ENCODE measurements at places on chromosomes 4 and X.

GRCh38 chr4:119132306-119132705 lies 3.3 kb upstream of the MYOZ2 start:
- no peak for DNase-seq

DNA sequence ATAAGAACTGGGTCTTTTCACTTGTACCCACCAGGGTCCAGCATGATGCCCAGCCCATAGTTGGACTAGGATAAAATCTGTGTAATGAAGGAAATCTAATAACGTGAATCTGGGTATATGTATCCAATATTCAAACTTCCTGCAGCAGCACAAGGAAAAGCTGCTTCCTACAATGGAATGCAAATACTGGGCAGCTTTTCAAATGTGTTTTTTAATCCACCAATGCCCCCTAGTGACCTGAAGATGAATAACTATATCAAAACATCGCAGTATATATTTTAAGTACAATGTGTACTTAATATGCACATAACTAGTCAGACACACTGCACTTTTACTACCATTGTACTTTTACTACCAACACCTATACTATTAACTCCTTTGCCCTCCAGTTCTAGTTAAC lies 5.3 kb downstream of the APOO start:
- DNase-seq: peak; percentile 79

DNA sequence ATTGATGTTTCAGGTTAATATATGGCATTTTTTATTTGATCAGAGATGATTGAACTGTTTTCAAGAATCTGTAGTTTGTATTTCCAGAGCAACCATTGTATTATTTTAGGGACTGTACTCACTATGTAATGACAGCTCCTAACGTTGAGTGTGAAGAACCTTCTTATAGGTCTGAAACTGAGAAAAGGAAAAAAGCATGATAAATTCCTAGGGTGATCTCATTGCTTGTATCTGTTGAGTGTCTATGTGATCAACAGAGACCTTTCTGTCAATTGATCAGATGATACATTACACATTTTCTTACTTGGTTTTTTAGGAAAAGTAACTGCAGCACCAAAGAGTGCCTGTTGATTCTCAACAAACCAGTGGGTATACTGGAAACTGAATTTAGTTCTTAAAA lies 40.2 kb downstream of the SEC24B start:
- no peak for DNase-seq

DNA sequence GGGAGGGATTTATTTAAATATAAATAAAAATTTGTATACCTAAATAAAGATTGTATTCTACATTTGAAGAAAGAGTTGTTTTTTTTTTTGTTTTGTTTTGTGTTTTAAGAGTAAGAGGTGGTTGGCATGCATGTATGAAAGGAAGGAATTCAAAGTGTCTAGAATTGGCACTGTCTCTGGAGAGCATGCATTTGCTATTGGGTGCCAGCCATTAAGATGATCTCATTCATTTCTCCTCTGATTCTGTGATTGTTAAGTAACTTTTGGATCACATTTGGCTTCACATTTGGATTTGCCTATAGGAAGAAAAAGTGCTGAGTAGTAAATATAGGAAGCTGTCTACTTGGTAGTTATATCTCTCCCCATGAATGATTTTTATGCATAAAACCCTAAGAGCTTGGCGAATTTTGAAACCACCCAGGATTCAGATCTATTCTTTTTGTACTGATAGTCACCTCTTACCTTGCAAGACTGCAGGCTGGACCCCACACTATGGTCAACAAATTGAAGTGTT lies 7.8 kb upstream of the BOD1L1 start:
- DNase-seq: no peak

DNA sequence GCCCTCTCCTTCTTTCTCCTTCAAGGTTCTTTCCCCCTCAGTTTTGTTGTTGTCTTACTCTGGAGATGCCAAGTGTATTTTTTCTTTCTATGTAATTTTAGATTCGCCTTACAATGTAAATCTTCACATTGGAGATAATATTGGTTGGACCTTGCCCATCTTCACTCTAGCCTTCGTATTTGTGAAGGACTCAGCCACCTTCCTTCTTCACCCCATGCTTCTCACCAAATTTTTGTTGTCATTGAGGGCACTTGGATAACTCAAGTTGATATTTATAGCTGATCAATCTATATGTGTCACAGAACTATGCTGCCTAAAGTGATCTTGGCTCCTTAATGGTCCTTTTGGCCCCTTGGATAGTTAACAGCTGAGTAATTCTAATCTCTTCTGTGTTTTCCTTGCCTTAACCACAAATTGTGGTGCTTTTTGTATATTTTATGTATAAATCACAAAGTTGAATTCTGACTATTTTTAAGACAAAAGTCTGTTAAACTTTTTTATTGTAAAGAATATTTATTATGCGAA lies 6.5 kb downstream of the SPRY1 start:
- DNase-seq: no peak

DNA sequence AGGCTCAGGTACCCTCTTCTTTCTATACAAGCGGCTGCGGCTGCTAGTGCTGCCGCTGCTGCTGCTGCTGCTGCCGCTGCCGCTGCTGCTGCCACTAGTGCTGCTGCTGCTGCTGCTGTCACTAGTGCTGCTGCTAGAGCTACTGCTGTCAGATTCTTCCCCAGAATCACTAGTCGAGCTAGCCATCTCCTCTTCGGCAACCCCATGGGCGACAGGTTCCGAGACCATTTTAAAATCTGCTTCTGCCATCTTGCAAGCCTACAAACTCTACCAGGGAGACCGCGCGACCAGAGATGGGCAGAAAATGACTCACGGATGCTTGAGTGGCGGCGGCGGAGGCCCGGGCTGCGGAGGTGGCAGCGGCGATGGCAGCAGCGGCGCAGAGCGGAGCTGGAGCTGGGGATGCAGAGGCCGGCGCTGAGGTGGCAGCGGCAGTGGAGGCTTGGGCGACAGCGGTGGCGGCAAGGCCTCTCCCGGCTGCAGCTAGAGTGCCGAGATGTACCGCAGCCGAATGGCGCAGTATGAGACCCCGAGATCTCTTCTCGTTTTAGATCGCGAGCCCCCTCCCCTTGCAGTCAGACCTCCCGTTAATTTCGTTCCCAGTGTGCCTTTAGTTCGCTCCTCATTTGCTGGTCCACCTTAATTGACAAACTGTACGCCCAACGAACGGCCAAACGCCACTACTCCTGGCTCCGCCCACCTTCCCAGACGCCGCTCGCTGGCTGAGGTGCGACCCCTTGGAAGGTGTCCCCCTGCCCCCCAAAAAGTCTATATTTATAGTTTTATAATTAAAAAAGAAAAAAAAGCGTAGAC lies at the start of gene NAP1L3:
Gene NAP1L3 (minus strand): TSS at position 523 of the 813 bp plus-strand sequence. CDS start 274 bp downstream, at position 249.
- peak; percentile 61 for DNase-seq

DNA sequence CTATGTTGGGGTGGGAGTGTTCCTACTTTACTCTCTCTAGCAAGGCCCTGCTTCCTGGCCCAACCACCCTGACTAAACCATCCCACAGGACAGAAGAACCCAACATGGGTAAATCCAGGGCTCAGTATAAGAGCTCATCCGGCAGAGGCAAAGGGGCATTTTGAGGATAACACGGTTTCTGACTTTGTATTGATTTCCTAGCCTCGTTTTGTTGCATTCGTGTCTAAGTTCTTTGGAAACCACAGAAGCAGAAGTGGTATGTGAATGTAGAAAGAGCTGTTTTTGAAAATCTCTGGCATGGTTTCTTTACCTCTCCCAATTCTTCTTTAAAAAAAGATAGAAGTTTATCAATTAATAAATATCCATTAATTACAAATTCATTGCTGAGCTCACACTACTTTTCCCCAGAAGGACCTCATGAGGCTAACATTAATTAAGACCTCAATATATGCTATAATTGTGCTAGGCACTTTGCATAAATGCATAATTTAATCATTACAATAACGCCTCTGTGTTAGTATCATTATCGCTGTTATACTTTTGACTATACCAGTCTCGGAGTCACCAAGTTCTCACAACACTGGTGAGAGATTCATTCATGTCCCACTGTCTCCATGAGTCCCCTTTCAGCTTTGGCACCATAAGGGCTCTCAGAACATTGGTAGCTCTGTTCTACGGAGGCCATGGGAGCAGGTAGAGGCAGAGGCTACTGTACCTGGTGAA lies 5.8 kb upstream of the CLNK start:
- no peak for DNase-seq
